ENCODE measurements at places on chromosomes 11 and 22.

DNA sequence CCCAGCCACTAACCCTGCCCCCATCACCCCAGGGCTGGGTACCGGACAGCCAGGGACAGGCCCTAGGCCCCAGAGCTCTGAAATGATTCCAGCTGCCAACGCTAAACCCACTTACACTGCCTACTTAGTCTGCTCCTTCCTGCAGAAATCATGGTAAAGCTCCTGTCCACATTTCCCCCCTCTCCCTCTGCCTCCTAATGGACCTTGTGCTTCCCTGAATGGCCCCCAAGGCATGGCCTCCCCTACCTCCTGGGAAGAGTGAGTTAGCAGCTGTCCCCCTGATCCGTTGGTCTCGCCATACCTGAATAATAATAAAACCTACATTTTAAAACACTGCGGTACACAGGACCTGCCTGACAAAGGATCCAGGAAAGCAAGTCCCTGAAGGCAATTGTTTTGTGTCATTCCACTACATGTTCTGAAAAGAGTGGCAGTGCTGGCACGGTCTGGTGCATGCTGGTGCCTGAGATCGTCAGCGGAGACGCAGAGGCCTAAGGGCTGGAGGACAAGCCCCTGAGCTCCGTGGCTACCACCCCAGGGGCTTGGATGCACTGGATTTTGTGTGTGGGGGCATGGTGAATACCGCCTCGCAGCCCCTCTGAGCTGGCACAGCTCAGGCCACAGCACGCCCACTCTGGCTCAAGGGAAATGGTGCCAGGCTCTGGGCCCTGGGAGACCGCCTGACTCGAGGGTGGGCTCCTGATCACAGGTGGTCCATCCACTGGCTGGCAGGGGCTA lies 186.3 kb downstream of the CTTN start:
- no peak for DNase-seq

DNA sequence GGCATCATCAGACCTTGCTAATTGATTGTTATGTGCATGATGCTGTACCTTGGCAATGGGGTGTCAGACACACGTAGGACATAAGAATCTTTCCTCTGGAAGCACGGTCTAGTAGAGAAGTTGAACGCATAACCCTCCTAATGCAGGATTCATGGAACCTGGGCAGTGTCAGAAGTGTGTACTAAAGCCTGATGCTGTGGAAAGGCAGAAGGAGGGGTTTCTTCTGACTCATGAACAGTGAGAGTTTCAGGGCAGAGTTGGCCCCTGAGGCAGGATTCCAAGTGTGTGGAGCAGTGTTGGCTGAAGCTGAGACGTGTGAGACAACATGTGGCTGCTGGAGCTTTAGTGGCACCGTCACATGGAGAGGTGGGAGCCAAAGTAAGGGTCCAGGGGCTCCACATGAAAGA lies 3.5 kb downstream of the PANX1 start:
- peak; percentile 20 for DNase-seq

DNA sequence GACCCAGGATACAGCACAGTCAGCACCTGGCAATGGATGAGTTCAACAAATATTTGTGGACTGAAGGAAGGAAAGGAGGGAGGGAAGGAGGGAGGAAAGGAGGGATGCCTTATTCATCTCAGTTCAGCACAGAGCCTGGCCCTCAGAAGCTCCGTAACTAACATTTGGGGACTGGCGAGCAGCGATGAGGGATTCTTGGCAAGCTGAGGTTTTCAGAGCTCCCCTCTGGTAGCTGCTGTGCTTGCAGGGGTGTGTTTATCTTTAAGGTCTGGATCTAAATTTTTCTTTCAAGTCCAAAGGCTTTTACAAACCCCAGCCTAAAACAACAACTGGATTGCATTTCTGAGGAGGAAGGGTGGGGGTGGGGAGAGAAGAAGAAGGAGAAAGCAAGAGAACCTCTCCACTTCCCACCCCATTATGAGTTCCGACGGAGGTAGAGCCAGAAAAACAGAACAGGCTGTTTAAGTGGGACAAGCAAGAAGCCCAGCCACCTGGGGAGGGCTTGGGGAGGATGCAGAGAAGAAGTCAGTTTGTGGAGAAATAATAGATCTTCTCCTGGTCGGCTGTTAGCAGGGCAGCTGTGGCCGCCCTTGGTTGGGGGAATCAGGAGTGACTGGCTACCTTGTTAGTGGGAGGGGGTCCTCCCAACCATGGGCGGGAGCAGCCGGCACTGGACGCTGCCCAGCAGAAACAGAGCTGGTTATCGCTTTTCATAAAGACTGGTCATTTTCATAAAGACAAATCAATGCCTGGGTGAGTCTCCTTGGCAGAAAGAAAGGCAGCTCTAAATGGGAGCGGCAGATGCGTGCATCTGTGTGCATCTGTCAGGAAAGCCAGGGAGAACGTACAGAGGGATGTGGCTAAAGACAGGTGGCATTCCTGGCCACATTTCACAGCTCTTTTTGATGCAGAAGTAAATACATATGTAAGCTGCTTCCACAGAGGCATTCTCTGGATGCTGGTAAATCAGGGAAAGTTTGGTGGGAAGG lies 78.0 kb downstream of the TSPAN18 start:
- no peak for DNase-seq

GRCh38 chr11:20088397-20089225 lies 71.7 kb downstream of the DBX1 start:
- no peak for DNase-seq

All from ACHN (cell line).